ENCODE measurements at places on chromosomes 13 and 19. TPM values are rescaled to one million over a fixed set of nuclear protein-coding genes. Genes with fewer than 3 reads are reported as not detected.
A peak's percentile ranks its signal among the peaks of the same experiment; 100 is the strongest.

CDADC1 gene
- 9.4 TPM for total RNA-seq

DNA sequence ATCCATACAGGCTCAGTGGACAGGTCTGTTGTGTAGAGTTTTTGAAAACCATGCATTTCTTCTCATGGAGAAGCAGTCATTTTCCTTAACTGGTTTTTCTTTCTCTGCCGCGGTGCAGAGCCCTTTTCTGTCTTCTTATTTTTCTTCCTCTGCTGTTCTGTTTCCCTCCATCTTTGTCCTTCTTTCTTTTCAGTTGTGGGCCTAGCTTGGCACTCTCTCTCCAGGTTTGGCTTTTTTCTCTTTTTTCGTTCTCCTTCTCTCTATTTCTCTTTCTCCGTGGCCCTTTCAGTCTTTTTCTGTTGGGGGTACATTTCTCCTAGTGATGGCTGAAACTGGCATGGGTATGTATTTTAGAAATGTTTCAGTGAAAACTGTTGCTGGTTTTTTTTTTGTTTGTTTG lies 24.1 kb downstream of the NFIX start:
- no peak for DNase-seq

DNA sequence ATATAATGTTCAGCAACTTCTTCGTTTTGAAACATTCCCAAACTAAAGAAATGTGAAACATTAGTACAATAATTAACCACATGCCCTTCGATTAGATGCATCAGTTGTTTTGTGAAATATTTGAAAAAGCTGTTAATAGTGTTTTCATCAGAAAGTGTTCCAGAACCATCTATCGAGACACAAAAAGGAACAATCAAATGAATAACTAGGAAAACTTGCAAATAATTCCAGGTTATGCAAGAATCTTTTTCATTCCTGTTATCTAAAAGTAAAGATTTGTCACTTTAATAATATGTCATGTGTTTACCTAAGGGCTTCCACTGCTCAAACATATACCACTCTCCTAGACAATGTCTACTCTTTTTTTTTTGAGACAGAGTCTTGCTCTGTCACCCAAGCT lies 904.2 kb upstream of the MIR17HG start:
- DNase-seq, result no peak

SMIM17 gene
- total RNA-seq, result not detected

DNA sequence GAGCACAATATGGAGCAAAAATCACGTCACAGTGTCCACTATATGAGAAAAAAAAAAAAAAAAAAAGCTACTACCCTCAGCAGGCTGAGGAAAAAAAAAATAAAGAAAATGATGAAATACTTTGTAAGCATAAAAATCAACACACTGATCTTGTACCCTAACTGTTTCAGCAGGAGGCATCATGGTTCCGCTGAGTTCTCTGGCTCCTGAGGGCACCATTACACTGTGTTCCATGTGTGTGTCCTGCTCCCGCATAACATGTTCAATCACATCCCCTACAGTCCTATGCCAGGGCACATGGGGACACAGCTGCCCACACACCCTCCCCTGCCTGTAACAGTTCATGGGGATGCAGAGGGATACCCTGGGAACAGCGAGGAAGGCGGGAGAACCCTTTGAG lies 33.5 kb downstream of the DOCK9 start:
- no peak for DNase-seq

SLC25A41 gene
- total RNA-seq, result not detected

LENG1 gene
- total RNA-seq, result 5.8 TPM

FFAR1 gene
- total RNA-seq, result not detected

VSTM1 gene
- total RNA-seq, result not detected

OVOL3 gene
- not detected for total RNA-seq

NCAN gene
- total RNA-seq, result not detected

CLEC11A gene
- total RNA-seq, result 8.1 TPM

ATCAY gene
- total RNA-seq, result 4.9 TPM

GRCh38 chr19:45276284-45276687 lies 25.2 kb downstream of the MARK4 start:
- no peak for DNase-seq

ZIC5 gene
- not detected for total RNA-seq

GRCh38 chr13:21434588-21434987 lies 24.5 kb downstream of the ZDHHC20 start:
- DNase-seq, result no peak

- no peak for DNase-seq
Observed at GRCh38 chr19:53646144-53646543, 14.3 kb downstream of the DPRX start.

GRCh38 chr19:33193269-33193864 lies 763 bp upstream of the LRP3 start:
- DNase-seq, result no peak

GRCh38 chr19:3798137-3798536 lies 12.0 kb upstream of the MATK start:
- DNase-seq, result no peak

DNA sequence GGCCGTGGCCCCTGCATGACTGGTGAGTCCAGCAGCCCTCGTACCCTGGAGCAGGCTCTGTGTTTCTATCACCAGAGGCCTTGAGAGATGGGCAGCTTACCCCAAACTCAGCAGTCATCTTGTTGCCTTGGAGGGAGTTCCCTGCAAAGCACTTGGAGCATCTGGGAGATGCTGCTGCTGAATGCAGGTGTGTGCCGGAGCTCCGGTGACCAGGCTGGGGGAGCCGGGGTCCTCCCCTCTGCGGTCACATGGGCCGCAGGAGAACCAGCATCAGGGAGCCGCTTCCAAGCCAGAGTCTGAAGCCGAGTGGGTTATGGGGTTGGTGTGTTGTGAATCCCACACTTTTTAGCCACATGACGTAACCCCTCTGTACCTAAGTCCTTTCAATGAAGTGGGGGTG lies 82.8 kb downstream of the TEX29 start:
- no peak for DNase-seq

- peak; percentile 56 for DNase-seq
Observed at GRCh38 chr13:41694545-41695301, 237.4 kb downstream of the RGCC start.

GRCh38 chr19:2552859-2553258 lies 76.9 kb downstream of the GADD45B start:
- no peak for DNase-seq

GRCh38 chr19:45693106-45693788 lies 781 bp downstream of the QPCTL start:
- DNase-seq, result peak; percentile 82

GRCh38 chr19:7678971-7679751 lies 1.5 kb upstream of the TRAPPC5 start:
- peak; percentile 61 for DNase-seq
